ACHN (cell line): ENCODE measurements at places on chromosomes 12 and 14.

DNA sequence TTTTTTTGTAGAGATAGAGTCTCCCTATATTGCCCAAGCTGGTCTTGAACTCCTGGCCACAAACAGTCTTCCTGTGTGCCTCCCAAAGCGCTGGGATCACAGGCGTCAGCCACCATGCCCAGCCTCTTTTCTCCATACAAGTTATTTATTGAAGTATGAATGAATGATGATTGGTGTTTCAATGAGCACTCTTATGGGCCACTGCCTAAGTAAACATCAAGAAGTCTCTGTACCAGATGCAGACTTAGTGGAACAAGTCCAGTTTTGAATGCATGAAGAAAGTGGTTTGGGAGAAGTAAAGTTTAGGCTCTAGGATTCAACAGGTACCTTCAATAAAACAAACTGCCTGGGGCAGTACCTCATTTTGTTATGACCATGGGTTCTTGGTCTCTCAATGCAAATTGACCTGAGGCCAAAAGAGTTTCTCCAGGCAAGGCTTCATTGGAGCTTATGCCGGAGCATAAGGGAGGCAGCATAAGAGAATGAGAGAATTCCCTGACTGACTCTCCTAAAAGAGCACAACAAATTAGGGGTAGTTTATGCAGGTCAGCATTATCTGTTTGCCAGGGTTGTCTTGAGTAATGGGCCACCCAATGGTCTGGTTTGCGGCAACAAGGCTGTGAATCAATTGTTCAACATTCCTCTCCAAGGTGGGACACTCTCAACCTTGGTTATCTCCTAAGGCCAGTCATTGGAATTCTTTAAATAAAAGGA, 1.1 kb upstream of the GMFB start:
- no peak for DNase-seq

DNA sequence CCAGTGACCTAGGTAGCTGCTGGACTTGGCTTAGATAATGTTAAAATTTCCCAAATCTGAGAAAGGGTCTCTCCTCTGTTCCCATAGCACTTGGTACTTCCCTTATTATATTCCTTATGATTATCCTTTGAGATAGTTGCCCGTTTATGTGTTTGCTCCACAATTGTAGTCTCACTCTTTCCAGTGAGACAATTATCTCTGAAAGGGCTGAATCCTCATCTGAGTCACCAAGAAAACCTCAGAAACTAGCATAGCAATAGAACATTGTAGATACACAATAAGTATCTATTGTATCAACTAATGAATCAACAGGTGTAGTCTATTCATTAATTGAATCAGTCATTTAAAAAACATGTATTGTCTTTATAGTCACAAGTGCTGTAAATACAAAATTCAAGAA, 119.1 kb upstream of the FAR2 start:
- DNase-seq = no peak

GRCh38 chr12:4108803-4109345, 164.7 kb upstream of the CCND2 start:
- peak; percentile 25 for DNase-seq

DNA sequence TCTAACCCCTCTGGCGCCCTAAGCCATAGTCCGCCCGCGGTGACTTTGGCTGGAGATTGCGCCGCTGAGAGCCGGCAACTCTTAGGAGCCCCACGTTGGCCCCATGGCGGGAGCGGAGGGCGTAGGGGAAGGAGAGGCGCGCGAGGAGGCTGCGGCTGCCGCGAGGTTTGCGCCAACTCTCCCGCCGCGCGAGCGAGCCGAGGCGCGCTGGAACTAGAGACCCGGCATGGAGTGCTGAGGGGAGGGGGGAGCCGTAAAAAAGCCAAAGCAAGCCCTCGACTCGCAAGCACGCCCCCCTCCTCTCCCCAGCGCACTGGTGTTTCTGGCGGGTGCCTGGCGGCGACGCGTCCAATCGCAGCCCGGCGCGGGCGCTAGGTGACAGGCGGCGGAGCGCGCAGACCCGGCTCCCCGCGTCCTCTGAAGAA, at the start of gene SYT10:
SYT10 (minus strand) TSS at position 233 of the 425 bp plus-strand sequence. CDS start 297 bp downstream, outside the sequence.
- no peak for DNase-seq

DNA sequence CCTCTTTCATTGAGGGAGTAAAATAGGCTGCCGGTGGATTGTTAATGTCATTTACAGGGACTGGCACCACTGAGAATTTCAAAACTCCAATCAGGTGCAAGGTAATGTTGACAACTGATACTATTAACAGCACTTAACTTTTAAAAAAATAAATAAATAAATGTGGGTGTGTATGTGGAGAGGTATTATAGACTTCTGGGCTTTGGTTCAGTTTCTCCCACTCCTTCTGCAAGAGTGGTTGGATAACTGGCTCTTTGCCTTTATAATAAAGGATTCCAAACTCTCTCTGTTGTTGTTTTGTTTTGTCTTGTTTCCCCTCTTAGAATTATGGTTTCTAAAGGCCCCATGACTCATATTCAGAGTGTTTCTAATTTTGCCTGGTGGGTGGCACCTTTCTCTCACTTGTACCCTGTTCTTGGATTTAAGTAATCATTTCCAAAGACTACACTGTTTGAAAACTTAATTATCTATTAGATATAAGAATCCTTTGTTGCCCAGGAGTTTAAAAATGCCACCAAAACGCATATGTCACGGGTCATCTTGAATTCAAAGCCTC, 151.6 kb upstream of the ARID2 start:
- no peak for DNase-seq

GRCh38 chr12:63968673-63969072, 124.2 kb downstream of the SRGAP1 start:
- DNase-seq = no peak

GRCh38 chr14:45298423-45299117, 45.6 kb upstream of the MIS18BP1 start:
- DNase-seq = no peak

- peak; percentile 89 for DNase-seq
Measured at GRCh38 chr12:4855121-4855924, 54.4 kb upstream of the KCNA1 start.

DNA sequence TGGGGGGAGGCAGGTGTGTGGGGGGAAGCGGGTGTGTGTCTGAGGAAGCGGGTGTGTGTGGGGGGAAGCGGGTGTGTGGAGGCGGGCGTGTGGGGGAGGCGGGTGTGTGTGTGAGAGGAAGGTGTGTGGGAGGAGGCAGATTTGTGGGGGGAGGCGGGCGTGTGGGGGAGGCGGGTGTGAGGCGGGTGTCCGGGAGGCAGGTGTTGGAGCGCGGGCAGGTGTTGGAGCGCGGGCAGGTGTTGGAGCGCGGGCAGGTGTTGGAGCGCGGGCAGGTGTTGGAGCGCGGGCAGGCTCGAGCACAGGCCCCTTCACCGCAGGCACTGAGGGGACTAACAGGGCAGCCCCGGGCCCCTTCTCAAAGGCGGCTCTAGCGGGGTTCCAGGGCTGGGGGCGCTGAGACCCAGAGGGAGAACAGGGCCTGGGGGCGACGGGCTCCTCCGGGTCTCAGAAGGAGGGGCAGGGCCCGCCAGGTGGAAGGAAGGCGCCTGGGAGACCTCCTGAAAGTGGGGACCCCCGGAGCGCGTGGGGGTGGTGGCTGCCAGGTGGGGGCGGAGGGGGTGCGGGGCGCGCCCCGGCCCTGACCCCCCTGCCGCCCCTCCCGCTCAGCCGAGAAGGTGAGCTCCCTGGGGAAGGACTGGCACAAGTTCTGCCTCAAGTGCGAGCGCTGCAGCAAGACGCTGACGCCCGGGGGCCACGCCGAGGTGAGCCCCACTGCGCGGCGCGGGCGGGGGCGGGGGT, 3.2 kb downstream of the CRIP2 start:
- DNase-seq = no peak

DNA sequence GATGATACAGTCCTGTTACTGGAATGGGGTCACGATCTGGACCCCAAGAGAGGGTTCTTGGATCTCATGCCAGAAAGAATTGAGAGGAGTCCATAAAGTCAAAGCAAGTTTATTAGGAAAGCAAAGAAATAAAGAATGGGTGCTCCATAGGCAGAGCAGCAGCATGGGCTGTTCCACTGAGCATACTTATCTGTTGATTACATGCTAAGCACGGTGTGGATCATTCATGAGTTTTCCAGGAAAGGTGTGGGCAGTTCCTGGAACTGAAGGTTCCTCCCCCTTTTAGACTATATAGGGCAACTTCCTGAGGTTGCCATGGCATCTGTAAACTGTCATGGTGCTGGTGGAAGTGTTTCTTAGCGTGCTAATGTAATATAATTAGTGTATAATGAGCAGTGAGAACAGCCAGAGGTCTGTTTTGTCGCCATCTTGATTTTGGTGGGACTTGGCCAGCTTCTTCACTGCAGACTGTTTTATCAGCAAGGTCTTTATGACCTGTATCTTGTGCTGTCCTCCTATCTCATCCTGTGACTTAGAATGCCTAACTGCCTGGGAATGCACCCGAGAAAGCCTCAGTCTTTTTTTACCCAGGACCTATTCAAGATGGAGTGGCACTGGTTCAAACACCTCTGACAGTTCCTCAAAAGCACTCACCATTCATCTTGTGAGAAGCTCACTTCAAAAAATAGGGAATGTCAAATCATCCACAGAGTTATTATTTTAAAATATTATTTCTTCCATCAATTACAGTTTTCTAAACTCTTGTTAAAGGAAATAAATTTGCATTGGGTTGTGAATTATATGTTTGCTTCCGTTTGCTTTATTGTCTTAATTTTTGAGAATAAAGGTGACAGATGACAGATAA, 1358.8 kb upstream of the TMEM132C start:
- no peak for DNase-seq

GRCh38 chr12:81518638-81519037, 240.5 kb downstream of the PPFIA2 start:
- no peak for DNase-seq

DNA sequence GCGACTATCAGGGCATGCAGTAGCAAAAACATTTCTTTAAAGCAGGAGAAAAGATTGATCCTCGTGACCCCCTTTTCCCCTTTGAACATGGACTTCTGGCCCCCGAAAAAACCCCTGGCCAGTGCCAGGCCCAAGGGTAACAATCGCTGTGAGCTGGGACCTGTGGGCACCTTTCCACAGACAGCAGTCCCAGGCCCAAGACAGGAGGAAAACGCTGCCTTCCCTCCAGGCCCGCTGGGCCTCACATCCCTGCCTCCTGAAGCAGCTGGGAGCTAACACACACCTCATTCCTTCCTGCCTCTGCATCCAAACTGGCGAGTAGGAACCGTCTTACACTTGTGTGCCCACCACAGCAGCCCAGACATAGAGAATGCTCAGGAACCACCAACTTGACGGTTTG, 1.2 kb downstream of the VWF start:
- no peak for DNase-seq

GRCh38 chr14:31341280-31341679, 79.1 kb downstream of the HEATR5A start:
- no peak for DNase-seq

GRCh38 chr14:64823305-64823861, 56.3 kb downstream of the SPTB start:
- DNase-seq = peak; percentile 69

DNA sequence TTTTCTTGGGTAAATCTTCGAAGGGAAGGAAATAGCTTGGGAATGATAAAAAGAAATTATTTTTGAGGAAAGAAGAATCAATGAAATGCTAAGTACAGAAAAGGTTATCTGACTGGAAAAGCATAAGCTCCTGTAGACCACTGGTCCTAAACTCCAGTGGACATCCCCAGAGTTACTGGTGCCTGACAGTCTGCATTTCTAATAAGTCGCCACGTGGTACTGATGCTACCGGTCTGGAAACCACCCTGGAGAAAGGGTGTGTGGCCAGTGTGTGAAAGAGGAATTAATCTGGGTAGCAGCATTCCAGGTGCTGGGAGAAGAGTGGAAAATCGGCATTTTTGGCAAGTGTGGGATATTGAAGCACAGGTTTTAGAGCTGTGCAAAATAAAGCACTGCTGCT, 73.3 kb downstream of the FBXW8 start:
- no peak for DNase-seq

- no peak for DNase-seq
Measured at GRCh38 chr14:26741711-26742212, 143.9 kb upstream of the NOVA1 start.

DNA sequence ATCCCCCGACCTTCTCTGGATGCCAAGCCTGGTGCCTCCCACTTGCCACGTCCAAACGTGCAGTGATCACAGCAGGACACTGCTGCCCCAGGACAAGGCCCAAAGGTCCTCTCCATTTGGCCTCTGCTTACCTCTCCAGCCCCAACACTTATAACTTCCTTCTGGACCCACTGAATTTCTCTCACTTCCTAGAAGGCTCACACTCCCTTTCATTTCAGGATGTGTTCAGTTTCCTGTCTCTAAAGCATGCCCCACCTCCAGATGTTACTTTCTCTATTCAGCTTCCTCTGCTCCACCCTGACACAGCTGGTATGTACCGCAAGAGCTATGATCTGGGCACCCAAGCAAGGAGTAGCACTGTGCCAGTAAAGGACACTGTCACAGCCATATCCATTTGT, 33.0 kb downstream of the CDKL1 start:
- no peak for DNase-seq

- DNase-seq = no peak
Measured at GRCh38 chr12:115964626-115965025, 312.9 kb downstream of the MED13L start.

- no peak for DNase-seq
Measured at GRCh38 chr14:105261781-105262180, 13.4 kb downstream of the BTBD6 start.

DNA sequence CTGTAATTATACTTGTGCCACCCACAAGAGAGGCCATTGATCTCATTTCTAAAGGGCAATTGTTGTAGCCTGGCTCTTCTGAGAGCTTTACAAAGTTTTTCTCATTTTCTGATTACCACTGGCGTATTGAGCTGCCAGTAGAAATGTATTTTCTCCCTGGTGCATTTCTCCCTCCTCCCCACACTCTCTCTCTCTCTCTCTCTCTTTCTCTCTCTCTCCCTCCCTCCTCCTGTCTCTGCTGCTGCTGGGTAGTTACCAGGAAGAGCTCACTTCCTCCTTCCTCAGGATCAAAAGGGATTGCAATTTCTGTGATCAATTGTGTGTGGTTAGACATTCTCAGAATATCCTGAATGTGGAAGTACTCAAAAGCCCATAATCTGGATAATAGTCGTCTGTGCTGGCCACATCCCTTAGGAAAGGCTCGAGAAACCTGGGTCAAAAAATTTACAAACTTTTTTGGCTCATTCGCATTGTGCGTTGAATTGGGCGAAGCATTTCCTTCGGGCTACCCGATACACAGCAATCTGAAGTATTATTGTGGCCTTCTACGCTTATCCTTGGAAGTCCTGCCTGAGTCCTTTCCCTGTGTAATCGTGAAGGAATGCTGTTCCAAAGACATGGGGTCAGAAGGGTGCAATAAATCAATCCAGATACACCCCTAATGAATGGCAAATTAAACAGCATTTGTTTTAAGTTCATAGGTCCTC, 254.8 kb downstream of the MSRB3 start:
- DNase-seq = no peak

DNA sequence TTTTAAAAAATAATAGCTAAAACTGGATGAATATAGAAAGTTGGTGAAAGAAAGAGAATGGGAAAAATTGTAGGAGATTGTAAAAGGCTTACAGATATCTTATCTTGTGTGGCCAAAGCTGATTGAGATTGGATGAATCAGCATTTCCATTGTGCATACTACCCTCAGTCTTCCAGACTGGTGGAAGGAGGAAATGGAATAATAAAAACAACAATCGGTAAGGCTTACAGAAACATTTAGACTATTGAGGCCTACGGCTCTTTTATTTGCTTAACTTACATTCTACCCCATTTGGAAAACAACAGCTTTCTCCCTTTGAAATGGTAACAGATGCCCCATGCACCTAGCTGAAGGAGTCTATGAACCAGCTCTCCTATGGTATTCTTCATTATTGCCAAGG, 129.8 kb downstream of the PTPRB start:
- DNase-seq = no peak
